Activated naive CD4-positive, alpha-beta T cell (primary cell): ENCODE measurements at places on chromosomes 5 and 9.

DNA sequence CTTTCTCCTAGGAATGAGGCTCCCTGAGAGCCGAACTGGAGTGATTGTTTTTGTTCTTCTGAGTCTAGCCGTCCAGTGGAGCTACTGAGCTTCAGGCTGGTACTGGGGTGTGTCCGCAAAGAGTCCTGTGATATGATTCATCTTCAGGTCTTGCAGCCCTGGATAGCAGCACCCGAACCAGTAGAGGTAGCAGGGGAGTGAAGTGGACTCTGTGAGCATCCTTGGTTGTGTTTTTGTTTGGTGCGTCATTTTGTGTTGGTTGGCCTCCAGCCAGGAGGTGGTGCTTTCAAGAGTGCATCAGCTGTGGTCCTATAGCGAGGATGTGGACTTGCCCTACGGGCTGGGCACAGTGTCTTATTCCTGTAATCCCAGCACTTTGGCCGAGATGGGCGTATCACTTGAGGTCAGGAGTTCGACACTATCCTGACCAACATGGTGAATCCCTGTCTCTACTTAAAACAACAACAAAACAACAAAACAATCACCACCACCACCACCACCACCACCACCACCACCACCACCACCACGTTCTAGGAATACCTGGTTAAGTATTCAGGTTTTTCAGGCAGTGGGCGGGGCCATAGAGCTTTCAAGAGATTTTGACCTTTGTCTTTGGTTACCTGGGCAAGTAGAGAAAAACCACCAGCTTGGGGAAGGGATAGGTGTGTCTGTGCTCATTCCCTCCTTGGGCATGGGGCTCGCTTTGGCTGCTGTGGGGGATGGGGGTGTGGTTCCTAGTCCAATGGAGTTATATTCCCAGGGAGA lies 154.0 kb downstream of the WDR70 start:
- DNase-seq = no peak

GRCh38 chr5:143249851-143250250 lies 153.6 kb downstream of the NR3C1 start:
- no peak for DNase-seq

DNA sequence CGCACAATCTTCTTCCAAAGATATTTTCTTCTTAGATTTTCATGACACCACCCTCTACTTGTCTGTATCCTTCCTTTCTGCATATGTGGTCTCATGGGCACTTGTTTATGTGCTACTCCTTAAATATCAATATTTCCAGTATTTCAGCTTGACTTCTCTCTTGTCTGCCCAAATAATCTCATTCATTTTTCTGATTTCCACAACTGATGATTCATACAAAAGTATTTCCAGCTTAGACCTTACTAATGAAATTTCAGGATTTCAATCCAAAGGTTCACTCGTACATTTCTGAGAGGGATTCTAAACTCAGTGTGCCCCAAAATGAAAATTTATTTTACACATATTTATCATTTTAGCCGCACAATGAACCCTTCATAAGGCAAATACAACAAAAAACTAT lies 928.9 kb upstream of the C9orf72 start:
- no peak for DNase-seq

DNA sequence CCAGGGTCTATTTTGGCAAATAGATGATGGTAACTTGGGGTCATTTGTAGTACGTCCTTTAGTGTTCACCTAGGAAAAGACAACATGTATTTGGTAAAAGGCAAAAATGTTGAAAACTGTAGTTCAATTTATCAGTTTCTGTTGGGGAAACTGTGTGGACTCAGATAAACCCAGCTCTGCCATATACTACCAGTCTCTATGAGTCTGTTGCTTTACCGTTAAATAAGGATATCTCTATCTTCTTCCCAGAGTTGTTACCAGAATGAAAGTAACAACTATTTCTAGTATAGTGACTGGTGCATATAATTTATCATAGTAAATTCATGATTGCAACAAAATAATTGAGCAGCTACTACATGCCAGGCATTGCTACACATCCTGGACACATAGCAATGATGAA lies 3.8 kb upstream of the IQGAP2 start:
- no peak for DNase-seq
